ENCODE measurements at places on chromosomes 11 and 22.

GRCh38 chr11:41189701-41190436 is 269.6 kb downstream of the LRRC4C start:
- no peak for DNase-seq

DNA sequence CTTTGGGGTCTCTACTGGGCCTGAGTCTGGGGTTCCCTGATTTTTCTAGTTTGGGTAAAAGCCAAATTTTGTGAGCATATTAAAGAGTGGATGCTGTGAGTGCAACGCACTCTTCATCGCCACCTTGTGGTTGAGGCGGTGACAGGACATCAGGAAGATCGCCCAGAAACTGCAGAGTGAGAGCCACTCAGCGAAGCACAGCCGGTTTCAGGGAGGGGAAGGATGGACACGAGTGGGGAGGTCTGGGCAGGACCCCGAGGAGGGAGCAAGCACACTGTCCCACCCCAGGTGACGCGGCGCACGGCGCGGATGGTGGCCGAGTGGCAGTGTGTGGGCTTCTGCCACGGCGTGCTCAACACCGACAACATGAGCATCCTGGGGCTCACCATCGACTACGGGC is 9.1 kb downstream of the SELENOO start:
- DNase-seq, result peak; percentile 76

DNA sequence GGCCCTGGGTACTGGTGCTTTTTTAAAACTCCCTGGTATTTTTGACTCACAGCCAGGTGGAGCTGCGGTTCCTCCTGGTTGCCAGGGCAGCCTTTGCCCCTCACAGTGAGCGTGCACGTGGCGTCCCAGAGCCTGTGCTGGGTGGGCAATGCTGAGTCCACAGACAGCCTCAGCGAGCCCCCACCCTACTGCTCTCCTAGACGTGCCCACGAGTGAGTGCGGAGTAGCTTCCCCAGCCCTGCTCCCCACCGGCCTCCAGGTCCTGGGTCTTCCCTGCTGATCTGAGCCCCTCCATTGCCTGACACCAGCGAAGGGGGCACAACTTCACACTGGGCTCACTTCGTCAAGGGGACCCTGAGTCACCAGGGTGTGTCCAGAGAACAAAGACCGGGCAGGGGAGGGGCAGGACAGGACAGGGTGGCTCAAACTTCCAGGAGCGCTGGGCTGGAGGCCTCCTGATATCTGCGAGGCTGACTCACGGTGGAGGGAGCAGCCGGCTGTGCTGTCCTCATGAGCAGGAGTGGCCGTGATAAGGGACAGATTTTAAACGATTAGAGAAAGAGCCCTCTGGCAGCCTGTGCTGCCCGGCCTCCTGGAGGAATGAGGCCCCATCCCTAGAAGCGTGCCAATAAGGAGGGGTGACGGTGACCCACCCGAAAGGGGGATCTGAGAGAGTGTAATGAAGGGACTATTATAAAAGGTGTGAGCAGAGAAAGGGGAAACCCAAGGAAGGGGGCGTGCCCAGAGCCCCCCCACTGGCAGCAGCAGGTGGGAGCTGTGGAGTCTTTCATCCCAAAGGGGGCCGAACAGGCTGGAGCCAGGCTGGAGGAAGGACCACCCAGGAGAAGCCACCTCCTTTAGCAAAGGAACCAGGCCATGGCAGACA is 129.3 kb upstream of the FGF3 start:
- no peak for DNase-seq

DNA sequence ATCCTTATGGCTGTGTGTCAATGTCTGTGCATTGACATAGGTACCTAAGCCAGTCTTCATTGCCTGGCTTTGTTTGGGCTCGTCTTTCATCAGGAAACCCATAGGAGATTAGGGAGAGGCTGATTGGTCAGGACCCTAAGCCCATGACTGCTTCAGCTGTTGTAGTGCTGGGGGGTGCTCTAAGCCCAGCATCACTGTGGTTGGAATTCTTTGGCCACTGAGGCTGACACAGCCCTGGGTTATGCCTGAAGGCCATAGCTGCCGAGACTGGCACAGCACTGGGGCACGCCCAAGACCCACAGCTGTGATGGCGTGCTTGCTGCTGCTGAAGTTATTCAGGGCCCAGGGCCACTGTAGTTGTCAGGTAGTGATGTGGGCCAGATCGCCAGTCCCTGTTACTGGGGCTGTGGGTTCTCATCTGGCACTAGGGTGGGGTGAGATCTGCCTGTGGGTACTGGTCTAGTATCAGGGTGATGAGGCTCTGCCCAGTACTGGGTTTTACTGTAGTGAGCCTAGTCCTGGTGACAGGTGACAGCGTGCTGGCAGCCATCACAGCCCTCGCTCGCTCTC is 4.9 kb downstream of the USP18 start:
- no peak for DNase-seq

DNA sequence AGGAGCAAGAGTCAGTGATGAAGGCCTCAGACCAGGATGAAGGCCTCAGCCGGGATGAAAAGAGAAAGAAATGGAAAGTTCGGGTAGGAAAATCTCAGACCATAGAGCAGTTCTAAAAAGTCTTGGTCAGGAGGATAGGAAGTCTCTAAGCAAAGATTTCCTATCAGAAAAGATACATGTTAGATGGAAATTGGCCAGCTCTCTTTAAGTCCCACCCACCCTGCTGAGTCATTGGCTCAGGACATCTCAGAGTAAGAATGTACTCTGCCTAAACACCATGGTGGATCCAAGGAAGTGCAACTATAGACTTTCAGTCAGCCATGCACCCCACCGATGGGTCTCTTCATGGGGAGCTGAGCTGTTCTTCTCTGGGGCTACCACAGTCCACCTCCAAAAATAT is 4.4 kb downstream of the OR8B3 start:
- DNase-seq, result no peak

DNA sequence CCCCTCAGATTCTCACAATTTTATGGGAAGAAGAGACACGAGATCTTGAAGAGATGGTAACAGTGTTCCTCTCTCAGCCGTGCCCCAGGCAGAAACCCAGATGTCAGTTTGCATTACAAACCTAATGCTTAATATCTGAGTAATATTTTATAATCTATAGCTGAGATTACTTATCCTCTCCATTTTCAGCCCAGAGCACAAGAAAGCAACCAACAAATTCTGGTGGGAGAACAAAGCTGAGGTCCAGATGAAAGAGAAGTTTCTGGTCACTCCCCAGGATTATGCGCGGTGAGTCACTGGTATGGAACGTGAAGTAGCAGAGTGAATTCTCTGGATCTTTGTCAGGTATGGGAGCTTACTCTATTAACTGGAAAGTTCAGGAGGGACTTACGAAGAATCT is 884 bp downstream of the CENATAC start:
- DNase-seq, result no peak

DNA sequence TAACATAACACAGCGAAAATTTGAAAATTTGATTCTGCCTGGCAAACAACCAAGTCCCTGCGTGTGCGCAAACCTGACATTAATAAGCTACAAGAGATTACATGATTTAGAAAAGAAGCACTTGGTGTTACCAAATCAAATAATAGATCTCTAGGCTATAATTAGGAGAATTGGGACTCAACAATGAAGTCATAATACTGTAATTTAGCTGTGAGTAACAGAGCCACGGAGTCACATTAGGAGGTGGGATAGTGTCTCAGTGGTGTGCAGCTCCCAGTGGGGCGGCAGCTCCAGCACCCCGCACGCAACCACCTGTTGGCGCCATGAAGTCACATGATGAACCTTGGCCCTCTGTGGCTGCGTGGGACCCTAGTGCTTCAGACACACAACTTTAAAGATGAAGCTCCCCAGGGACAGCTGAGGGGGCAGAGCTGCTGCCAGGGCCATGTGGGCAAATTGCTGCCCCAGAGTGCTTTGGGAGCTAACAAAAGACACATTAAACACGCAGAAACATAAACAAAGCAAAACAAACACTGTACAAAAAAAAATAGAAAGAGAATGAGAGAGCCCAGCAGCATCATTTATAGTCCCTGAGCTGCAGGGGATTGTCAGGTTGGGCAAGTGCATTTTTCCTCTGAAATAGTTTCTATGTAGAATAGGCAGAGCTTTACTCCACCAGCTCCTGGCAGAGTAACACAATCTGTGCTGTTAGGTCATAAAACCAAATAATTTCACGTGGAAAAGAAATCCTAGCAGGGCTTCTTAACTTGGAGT is 605.6 kb downstream of the SOX6 start:
- DNase-seq, result no peak

DNA sequence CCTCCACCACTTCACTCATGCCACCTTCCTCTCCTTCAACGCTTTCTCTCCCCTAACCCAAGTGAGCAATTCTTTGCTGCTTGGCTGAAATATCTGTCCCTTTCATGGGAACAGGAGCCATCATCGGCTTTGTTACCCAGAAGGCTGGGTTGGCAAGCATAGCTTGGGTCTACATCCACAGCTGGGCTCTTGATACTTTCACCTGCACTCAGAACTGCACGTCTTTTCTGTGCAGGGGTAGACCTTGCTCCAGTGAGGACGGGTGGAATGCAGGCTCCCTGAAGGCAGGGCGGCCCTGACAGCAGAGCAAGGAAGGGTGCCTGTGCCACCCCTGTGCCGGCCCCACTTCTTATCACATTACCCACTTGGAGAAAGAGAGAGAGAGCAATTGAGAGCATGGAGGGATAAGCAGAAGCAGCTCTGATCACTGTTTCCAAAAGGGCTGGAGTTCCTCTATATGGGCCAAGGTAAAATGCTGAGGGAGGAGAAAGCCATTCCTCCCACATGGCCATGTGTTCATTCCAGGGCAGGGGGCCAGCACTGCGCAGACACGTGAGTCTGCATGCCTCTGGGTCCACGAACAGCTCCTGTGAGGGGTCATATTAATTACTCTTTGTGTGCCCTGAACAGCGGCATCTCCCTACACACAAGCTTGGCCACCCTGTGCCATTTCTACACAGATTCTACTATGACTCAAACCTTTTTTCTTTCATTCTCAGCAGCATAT is 181.8 kb downstream of the BUD13 start:
- no peak for DNase-seq

DNA sequence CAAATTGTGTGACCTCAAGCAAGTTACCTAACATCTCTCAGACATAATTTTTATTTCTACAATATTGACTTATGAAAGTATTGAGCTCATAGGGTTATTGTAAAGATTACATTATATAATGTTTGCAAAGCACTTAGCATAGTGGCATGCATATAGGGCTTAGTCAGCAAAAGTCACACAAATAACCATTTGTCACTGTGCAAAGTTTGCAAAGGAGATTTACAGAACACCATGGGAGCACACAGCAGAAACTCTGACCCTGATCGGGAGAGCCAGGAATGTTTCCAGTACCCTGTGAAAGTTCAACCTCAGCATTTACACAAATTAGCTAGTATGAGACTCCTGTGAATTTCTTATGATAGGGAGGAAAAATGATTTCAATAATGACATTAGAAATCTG is 804.6 kb upstream of the RAG2 start:
- DNase-seq, result no peak

- DNase-seq, result no peak
These were observed 18.9 kb downstream of the IFT27 start for GRCh38 chr22:36756746-36757655.

DNA sequence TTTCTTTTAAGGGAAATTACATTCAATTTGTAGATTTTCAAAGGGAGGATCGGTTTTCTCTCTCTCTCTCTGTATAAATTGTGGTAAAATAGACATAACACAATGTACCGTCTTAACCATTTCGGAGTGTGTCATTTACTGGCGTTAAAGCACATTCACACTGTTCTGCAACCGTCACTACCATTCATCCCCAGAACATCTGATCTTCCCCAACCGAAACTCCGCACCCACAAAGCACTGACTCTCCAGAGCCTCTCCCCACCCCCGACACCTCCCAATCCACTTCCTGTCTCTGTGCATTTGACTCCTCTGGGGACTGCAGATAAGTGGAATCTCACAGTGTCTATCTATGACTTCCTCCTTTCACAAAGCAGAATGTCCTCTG is 15.9 kb upstream of the GRAMD4 start:
- DNase-seq, result peak; percentile 93

- no peak for DNase-seq
These were observed 2.7 kb downstream of the NDUFS8 start for GRCh38 chr11:68032997-68033707.

DNA sequence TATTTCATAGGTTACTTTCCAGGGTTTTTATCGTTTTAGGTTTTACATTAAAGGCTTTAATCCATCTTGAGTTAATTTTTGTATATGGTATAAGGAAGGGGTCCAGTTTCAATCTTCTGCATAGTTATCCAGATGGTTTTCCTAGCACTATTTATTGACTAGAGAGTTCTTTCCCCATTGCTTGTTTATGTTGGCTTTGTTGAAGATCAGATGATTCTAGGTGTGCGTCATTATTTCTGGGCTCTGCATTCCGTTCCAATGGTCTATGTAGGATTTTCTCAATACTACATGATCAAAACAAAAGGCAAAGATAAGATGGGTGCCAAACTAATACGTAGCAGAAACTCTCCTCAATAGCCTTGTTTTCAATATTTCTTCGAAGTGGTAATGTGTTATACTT is 14.3 kb upstream of the RIC3 start:
- no peak for DNase-seq

DNA sequence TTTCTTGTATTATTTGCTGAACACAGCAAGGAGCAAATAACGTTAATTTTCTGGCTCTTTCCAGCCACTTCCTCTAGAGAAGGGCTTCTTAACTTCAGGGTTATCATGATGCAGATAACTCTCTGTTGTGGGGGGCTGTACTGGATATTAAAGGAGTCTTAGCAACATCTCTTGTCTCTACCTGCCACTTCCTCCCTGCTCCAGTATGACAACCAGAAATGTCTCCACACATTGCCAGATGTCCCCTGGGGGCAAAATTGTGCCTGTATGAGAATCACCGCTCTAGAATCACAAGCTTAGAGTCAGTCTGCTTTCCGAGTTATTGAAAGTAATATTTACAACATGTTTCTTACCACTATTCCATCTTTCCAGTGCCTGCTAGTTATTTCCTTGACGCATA is 6.8 kb downstream of the JRKL start:
- DNase-seq, result no peak

GRCh38 chr22:20866736-20867135 is 7.9 kb downstream of the SNAP29 start:
- no peak for DNase-seq

DNA sequence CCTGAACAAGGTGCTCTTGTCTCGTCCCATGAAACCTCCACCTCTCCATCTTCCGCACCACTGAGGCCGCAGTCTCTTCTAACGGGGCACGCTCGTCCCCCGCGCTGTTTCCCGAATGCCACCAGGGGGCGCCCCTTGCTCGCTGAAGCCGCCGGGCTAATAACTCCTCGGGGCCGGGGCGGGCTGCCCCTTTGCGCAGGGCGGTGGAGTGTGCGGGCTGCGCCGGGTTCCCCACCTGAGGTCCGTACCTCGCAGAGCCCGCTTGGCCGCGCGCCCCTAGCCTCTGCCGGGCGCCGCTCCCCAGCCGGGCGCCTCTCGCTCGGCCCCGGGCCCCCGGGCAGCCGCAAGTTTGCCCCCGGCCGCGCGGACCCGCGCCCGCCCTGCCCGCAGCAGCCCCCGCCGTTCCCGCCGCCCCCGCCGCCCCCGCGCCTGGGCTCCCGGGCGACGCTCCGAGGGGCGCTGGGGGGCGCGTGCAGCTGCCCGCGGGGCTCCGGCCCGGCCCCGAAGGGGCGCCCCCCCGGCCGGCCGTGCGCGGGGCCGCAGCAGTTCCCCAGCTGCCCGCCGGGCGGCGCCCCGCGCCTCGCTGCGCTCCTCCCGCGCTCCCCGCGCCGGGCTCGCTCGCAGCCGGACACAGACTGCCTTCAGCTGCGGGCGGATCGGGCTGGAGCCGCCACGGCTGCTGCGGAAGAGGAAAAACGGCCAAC is at the start of gene GRIK4:
Gene GRIK4 (plus strand): TSS at position 633 of the 704 bp plus-strand sequence. CDS start 148,571 bp downstream, outside the sequence.
- peak; percentile 69 for DNase-seq

- no peak for DNase-seq
These were observed 7.4 kb upstream of the EFCAB6 start for GRCh38 chr22:43819421-43819921.

- no peak for DNase-seq
These were observed at the start of gene OR5B2 for GRCh38 chr11:58428021-58428420. Gene OR5B2, minus strand, starts transcription at chr11:58428121. Its CDS starts 4,860 bp downstream, at chr11:58423261.

- no peak for DNase-seq
These were observed 19.0 kb upstream of the TXNRD2 start for GRCh38 chr22:19960491-19961200.
